ENCODE measurements at places on chromosomes 11 and 22.

DNA sequence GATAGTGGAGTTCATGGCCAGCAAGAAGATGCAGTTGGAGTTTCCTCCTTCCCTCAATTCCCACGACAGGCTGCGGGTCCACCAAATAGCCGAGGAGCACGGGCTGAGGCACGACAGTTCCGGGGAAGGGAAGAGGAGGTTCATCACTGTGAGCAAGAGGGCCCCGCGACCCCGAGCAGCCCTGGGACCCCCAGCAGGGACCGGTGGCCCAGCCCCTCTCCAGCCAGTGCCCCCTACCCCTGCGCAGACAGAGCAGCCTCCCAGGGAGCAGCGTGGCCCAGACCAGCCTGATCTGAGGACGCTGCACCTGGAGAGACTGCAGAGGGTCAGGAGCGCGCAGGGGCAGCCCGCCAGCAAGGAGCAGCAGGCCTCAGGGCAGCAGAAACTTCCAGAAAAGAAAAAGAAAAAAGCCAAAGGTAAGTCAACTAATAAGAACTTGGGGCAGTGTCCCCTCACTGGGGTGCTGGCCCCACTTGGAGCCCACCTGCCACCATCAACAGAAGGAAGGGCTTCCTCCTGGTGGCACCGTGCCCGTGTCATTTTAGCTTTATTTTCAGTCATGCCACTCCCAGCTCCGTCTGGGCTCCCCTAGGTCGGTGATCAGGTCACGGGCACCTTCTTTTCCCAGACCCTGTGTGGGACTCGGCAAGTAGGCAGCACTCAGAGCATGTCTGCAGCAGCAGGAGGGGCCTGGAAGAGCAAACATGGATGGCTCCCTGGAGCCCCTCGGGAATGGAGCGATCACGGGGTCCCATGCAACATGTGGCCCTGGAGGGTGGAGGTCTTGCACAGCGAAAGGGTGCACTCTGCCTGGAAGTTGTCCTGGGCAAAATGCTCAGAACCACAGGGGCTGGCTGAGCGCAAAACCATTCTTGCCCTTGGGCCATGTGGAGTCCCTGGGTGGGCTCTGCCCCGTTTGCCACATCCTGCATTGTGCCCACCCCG is 33.3 kb downstream of the IGHMBP2 start:
- DNase-seq: no peak

GRCh38 chr22:37741312-37741795 is 44.5 kb downstream of the TRIOBP start:
- no peak for DNase-seq

DNA sequence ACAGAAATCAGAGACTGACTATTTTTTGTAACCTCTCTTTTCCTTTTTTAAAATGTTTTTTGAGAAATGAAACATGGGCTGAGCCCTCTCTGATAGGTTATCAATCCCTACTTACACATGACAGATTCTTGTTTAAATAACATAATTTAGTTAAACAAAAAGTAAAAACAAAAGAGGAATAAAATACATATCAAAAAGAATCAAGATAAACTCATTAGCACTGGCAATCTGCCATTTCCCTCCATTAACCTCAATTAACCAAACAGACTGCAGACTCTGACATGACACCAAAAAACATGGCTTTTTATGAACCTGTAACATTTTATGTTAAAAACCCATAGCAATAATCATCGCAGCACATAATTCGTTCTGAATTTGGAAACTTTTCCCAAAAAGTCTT is 284.4 kb upstream of the MTNR1B start:
- DNase-seq: no peak

DNA sequence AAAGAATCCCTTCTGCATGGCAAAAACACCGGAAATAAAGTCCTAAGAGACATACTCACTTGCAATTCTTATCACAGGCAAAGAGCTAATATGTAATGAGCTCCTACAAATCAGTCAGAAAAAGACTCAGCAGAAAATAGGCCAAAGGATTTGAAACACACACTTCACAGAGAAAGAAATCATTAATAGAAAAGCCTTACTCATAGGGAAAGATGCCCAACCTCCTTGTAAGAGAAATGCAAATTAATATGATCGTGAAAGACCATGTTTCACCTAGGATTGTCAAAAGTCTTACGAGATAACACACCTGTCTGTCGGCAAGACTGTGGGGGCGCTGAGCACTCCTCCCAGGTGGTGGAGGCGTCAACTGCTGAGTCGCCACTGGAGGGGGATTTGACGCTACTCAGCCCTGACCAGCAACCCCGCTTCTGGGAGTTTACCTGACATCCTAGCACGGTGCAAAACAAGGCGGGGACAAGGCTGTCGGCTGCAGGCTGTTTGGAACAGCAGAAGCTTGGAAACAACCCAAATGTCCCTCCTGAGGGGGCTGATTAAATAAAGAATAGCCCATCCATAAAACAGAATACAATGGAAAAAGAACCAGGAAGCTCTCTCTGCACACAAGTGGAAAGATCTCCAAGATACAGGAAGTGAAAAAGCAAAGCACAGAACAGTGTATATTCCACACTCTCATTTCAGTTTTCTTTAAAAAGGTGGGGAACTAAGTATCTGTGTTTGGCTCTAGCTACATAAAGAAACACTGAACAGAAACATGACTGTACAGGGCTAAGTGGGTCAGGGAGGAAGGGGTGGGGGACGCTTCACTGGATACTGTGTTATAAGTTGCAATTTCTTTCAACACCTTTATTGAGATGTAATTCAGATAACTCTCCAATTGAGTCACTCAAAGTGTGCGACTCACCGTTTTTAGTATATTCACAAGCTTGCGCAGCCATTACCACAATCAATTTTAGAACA is 11.5 kb downstream of the CSNK1E start:
- peak; percentile 47 for DNase-seq

DNA sequence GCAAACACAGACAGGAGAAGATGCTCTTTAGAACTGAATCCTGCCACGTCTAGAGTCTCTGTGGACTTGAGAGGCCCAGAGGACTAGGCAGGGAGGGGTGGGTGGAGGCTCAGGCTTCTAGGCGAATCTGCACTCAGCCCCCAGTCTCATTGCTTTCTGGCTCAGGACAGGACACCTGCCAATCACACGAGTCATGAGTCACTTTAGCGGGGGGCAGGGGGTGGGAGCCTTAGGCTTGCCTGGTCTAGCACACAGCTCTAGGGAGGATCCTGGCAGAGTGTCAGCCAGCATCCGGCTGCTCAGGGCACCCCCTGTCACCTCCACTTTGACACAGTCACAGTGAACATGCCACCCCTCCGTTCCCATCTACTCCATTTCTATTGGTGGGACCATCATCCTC is 167.7 kb downstream of the CEP164 start:
- no peak for DNase-seq

- DNase-seq: no peak
Measured at GRCh38 chr11:128865490-128865889, 1.6 kb downstream of the KCNJ1 start.

DNA sequence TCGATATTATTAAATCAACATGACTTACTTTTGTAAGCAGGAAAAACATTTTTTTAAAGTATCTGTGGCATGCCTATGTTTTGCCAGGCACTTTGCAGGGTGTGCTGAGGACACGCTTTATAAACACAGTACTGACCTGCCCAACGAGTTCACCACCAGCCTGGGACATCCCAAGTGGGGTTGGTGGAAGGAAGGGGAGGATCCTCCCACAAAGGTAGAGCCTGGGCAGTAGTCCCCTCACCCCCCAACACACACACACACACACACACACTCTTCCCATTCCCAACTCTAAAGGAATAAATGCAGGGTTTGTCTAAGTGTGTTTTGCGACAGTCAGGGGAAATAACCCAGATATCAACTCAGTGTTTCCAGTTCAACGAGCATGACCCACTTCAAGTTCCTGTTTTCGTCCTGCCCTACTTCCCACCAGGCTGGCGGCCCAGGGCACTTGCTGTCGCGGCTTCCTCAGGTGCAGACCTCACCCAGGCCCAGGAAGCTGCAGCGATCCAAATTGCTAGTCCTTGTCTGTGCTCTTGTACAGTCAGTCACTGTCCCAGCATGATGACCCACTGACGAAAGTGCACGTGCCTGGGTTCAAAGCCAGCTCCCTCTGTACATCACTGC is 3.1 kb downstream of the CERK start:
- peak; percentile 69 for DNase-seq

DNA sequence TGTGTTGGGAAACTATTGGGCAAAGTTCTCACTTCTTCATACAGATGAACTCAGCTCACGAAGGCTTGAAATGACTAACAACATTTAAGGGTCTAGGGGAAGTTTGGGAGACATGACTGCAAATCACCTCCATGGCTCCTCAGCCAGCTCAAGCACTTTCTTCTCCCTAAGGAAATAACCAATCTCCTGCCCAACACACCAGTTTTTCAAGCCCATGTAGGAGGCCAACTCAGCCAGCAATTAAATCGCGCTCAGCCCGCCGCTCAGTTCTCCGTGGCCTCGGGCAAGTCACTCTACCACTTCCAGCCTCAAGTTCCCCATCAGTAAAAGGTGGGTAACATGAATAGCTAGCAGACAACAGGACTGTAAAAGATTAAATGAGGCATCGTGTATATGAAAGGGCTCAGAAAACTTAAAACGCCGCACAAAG is 796 bp downstream of the POLDIP3 start:
- DNase-seq: no peak

GRCh38 chr22:20549232-20549841 is 41.9 kb downstream of the MED15 start:
- peak; percentile 65 for DNase-seq

GRCh38 chr11:107731941-107732688 is 20.3 kb upstream of the SLN start:
- DNase-seq: no peak
